ENCODE measurements at places on chromosomes 7 and 10.

DNA sequence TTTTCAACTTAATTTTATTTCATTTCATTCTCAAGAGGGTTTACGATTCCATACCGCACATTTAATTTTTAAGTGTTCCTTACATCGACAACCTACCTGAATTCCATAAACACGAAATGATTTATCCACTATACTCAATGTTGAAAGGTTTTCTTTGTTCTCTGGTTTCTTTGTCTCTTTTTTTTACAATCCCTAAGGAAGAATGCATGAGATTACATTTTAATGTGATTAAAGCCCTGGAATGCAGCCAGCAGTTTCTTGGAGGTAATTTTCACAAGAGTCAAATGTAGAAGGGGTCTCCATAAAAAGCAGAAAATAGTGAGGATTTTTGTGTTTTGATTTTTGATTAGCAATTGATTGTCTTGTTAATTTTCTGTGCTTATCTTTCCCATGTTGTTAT lies 59.2 kb upstream of the ADCY1 start:
- DNase-seq: no peak

DNA sequence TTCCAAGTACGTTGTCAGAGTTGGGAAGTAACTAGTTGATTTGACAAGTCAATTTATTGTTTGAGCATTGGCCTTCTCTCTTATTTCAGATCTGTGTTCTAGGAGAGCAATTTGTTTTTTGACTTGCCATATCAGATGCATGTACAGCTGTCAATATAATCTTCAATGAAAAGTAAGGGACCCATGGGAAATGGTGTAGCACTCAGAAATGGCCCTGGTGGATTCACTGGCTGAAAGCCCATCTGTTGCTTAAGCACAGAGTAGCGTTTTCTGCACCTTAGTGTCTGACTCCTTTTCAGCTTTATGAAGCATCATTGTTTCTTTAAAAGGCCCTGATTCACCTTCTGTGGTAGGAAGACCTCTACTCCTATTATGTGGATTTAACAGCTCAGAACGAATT lies 10.2 kb downstream of the GARS1 start:
- DNase-seq: no peak

DNA sequence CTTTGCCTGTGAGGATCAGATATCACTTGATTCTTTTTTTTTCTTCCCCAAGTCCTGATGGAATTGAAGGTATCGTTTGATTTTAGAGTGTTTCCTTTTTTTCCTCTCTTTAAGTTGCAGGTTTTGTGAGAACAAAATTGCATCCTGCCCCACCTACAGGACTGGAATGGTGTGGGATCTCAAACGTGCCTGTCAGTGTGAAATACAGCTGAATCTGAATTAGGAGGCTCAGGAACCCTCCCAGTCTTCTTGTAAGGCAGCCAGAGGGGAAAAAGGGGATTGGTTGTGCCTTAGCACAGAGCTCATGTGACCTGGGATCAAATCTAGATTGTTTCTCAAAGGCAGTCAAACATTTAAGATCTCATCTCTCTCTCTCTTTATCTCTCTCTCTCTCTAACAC lies 32.7 kb upstream of the KLHL7 start:
- no peak for DNase-seq

DNA sequence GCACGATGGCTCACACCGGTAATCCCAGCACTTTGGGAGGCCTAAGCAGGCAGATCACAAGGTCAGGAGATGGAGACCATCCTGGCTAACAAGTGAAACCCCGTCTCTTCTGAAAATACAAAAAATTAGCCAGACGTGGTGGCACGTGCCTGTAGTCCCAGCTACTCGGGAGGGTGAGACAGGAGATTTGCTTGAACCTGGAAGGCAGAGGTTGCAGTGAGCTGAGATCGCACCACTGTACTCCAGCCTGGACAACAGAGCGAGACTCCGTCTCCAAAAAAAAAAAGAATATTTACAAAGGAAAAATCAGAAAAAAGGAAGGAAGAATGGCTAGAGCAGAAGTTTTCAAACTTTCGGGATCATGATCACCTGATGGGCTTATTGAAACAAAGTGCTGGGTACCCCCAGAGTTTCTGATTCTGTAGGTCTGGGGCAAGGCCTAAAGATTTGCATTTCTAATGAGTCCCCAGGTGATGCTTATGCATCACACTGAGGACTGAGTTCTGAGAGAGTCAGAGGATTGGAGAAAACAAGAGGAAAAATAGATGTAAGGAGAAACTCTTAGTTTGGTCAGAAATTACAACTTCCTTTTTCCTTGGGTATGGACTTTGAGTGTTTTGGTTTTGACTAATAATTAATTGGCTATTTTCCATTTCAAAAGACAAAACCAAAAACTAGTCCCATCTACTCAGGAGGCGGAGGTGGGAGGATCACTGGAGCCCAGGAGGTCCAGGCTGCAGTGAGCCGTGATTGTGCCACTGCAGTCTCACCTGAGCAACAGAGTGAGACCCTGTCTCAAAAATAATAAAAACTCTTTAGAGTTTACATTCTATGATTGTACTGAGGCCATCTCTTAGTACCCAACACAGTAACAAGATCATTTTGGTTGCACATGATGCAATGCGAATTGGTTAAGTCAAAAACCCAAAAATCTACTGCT lies 14.4 kb downstream of the MARCHF5 start:
- DNase-seq: no peak

DNA sequence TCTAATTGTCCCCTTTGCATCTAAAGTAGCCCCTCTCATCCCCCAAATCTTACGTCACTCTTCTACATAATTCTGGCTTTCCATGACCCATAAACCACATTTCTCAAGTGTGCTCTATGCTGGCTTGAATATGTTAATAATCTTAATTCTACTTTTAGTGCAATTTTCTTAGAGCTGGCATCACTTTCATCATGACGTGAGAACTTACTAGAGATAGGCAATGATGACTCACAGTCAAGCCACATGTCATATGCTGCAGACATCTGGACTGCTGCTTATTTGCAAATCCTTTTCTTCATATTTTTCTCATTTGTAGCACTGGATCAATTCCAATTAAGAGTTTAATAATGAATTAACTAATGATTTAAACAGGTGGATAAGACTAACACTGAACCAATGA lies 260.7 kb upstream of the PRKCQ start:
- no peak for DNase-seq

GRCh38 chr10:10959666-10960065 lies 58.0 kb upstream of the CELF2 start:
- DNase-seq: no peak

- no peak for DNase-seq
Measured at GRCh38 chr10:125017547-125018298, 75.8 kb downstream of the ZRANB1 start.
